Activated T-helper 1 cell treated with anti-CD3 and anti-CD28 coated beads, Interleukin-2, amount 50 U/mL, for 16 hours (primary cell): ENCODE measurements at places on chromosomes 4 and X.

- DNase-seq, result no peak
Measured at GRCh38 chr4:1715002-1715758, 3.1 kb upstream of the SLBP start.

- DNase-seq, result no peak
Measured at GRCh38 chr4:77833126-77833724, 14.1 kb upstream of the CNOT6L start.

- DNase-seq, result no peak
Measured at GRCh38 chrX:67524950-67525691, 18.7 kb upstream of the AR start.

- no peak for DNase-seq
Measured at GRCh38 chr4:83251447-83251830, 33.2 kb downstream of the COQ2 start.

DNA sequence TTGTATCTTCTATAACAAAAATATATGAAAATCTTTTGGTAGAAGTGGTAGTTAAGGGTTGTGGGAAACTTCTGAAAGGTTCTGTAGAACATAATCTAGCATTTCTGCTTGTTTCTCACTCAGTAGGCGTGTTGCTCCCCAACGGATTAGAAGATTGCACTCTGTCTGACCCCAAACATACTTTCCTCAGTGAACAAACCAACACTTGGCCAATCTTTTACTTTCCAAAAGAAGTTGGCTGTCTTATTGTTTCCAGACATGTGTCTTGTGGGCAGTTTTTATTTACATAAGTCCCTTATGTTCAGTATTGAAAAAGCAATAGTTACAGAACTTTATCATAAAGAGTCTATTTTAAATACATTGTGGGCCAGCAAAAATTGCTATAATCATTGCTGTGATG, 312.8 kb upstream of the EPHA5 start:
- no peak for DNase-seq

DNA sequence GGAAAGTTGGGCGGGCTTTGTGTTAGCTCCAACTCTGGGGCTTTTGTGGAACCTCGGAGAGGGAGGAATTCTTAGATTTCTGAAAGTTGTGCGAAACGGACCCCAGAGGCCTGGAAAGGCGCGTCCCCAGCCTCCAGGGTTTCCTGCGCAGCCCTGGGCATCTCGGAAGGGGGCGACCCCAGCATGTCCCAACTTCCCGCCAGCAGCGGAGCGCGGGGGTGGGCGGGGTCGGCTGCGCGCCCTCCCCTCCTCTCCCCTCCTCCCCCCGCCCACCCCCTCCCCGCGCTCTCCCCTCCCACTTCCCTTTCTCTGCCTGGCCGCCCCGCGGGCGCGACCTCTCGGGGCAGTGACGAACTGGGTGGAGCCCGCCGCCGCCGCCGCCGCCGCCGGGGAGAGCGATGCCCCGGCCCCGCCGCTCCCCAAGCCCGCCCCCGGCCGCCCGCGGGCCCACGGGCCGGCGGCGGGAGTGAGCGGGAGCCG, 16.8 kb downstream of the PTTG2 start:
- peak; percentile 63 for DNase-seq

- DNase-seq, result no peak
Measured at GRCh38 chr4:69490271-69490670, 5.4 kb downstream of the UGT2B4 start.

DNA sequence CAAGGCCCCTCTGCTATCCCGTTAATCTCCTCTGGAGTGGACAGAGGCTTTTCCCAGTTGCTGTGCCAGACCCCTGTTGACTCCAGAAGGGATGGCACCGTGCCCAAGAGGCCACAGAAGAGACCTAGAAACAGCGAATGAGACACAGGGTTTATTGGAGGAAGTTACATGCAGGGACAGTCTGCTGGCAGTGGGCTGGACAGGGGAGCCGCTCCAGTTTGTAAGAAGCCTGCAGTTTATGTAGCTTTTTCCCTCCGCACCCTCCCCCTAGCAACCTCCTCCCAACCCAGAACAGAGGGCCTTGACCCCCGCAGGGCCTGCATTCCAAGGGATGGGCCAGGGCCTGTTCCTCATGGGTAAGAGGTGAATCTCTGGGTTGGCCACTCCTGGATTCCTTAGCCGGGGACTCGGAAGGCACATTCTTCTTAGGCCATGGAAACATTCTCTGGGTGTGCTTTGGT, 216.8 kb upstream of the PSAPL1 start:
- no peak for DNase-seq

DNA sequence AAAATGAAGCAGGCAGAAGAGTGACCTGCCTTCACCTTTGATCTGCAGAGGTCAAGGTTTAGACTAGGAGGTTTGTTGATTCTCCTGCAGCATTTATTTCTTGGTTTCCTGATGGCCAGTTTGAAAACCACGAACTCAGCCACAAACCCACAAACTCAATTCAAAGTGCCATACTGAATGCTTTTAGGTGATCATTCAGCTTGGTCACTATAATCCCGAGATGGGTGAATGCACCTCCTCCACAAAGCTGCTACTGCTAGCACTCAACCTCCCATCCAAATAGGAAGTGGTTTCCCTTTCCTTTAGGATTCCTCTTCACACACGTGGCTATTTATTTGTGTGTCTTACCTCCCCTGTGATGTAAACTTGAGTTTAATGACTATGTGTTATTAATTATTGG, 225.2 kb downstream of the MID1 start:
- DNase-seq, result no peak

DNA sequence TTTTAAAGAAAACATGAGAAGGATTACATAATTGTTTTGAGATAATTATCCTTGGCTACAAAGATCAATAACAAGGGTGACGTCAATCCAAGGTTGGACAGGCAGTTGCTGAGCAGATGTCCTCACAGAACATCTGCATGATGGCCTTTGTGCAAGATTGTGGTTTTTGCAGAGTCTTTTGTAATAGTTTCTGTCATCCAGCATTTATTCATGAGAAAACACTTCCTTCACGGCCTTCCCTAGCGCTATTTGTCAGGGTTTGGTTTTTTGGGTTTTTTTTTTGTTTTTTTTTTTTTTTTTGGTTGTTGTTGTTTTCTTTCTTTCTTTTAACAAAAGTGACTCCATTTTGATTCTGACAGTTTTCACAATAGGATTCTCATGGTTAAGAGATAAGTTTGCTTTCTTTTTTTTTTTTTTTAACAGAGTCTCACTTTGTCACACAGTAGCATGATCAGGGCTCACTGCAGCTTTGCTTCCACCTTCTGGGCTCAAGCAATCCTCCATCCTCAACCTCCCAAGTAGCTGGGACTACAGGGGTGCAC, 31.5 kb upstream of the ELF2 start:
- no peak for DNase-seq

DNA sequence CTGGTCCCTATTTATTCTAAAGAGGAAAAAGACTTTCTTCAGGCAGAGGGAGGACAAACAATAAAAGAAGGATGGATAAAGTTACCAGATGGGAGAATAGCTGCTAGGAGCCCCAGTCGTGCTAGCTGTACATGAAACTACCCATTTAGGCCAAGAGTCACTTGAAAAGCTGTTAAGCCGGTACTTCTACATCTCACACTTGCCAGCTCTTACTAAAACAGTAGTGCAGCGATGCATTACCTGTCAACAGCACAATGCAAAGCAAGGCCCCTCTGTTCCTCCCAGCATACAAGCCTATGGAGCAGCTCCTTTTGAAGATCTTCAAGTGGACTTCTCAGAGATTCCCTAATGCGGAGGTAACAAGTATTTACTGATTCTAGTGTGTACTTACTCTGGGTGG, 1138.8 kb downstream of the ARAP2 start:
- DNase-seq, result no peak

DNA sequence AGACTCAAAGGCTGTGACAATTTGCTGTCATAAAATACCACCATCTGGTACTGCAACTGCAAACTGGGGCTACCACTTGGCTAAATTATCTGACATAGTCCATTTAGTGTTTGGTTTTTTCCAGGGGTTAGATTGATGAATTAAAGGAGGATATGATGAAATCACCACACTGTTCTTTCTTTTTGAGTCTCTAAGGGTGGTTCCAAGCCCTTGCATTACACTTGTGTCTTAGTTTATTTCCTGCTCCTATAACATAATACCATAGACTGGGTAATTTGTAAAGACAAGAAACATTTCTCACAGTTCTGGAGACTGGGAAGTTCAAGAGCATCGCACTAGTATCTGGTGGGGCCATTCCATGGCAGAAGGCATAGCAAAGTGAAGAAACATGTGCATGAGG, 32.0 kb upstream of the CD38 start:
- no peak for DNase-seq
